Fibroblast of mammary gland (primary cell): ENCODE measurements at places on chromosomes 2 and 18.

- DNase-seq: no peak
Observed at GRCh38 chr18:50377061-50377798, 2.4 kb downstream of the SKA1 start.

DNA sequence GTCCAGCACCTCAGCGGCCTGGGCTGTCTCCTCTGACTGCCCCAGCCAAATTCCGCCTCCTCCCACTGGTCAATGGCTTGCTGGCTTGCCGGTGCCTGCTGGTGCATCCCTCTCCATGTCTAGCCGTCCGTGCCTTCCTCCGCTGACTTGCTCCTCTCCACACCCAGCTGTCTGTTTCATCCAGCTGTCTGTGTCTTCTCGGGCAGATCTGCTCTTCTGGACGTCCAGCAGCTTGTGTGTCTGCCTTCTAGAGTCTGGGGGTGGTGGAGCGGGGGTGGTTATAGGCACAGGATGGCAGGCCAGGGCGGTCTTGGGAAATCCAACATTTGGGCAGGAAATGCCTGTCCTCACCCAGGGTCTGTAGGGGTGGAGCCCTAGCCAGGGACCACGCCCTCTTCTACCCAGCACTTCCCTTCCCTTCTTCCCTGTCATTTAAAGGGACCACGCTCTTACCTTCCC, 369.2 kb downstream of the GALNT13 start:
- DNase-seq: no peak

GRCh38 chr2:54878182-54878581, 154.7 kb downstream of the EML6 start:
- DNase-seq: no peak

GRCh38 chr2:54895730-54896129, 154.5 kb downstream of the RTN4 start:
- peak; percentile 70 for DNase-seq

DNA sequence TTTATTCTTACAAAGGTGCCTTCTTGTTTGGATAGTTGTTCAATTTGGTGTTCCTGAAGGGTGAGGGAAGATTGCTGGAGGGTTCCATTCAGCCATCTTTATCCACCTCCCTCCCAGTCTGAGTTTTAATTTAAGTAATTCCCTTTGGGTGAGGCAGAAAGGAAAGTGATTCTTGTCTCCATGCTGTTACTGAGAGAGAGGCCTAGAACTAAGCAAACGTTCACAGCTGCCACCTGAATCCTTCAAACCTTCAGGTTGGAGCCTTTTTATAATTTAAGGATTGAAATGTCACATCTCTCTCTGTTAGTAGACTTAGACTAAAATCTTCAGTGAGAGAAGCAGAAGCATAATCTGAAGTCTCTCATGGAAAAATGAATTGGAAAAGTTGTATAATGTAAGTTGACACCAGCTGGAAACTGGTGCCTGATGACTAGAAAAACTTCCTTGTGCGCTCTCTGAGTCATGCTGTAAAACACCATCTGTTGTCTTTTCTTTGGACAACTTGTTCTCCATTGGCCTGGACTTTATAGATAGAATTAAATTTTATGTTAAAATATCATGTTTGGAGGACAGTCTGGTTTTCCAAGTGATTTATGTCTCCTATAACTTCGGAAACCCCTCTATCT, 14.6 kb downstream of the STRADB start:
- peak; percentile 90 for DNase-seq

GRCh38 chr2:54310311-54310710, 54.3 kb upstream of the TSPYL6 start:
- DNase-seq: peak; percentile 36

DNA sequence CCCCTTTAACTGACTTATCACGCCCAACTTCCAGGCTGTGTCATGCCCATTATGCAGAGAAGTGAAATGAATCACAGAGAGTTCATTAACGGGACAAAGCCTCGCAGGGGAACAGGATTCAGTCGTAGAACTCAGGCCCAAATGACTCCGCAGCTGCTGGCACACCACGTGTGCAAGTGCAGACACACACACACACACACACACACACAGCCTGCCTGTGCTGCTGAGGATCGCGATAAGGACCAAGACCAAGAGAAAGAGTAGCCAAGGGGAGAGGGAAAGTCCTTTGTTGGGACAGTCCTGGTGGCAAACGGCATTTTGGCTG, 90.0 kb upstream of the TAF1B start:
- peak; percentile 97 for DNase-seq

DNA sequence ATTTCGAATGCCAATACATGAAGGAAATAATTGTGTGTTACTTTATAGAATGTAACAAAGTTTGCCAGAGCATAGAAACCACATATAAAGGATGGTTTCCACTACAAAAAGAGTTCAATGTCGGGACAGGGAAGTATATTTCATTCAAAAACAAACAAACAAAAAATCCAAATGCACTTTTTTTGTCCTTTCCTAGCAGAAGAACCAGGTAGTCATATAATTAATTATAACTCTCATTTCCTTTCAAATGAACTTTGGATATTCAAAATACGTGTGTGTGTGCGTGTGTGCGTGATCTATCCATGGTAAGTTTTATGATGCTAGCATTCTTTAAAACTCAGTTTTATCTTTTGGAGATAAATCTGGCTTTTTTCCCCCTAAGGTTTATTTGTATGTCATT, 8.3 kb downstream of the FN1 start:
- DNase-seq: peak; percentile 30

- DNase-seq: peak; percentile 57
Observed at GRCh38 chr2:31382452-31383120, 32.0 kb downstream of the XDH start.

DNA sequence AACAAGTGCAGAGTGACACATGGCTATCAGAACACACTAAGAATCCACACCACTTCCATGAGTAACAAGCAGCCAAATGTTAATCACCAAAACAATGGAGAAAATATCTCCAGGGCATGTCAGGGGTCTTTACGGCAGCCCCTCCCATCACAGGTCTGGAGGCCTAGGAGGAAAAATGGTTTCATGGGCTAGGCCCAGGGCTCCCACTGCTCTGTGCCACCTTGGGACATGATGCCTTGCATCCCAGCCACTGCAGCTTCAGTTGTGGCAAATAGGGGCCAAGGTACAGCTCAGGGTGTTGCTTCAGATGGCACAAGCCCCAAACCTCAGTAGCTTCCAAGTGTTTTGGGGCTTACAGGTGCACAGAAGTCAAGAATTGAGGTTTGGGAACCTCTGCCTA, 66.6 kb downstream of the NEURL3 start:
- no peak for DNase-seq

GRCh38 chr2:25639696-25640095, 33.7 kb downstream of the DTNB start:
- DNase-seq: no peak
